ENCODE measurements at places on chromosomes 5 and 9.

GRCh38 chr5:73306741-73307275 lies 133.8 kb downstream of the TMEM174 start:
- DNase-seq = no peak

- DNase-seq = no peak
Observed at GRCh38 chr5:7629561-7629960, 221.4 kb downstream of the CFAP90 start.

DNA sequence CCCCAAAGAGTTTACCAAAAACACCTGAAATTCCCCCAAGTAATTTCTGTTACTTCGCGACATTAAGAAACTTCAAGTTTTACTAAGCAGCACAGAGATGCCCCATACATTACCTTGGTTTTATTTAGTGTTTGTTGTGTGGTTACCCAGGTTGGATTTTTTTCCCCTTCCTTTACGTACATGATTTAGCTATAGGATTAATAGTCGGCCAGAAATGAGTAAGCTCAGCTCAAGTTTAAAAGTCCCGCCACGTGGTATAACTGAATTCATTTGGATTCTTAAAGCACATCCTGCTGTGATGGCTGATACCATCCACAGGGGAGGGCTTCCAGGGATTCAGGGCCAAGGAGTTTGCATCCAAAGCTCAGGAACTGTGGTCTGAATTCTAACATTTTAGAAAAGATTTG lies 75.9 kb downstream of the DAP start:
- no peak for DNase-seq

DNA sequence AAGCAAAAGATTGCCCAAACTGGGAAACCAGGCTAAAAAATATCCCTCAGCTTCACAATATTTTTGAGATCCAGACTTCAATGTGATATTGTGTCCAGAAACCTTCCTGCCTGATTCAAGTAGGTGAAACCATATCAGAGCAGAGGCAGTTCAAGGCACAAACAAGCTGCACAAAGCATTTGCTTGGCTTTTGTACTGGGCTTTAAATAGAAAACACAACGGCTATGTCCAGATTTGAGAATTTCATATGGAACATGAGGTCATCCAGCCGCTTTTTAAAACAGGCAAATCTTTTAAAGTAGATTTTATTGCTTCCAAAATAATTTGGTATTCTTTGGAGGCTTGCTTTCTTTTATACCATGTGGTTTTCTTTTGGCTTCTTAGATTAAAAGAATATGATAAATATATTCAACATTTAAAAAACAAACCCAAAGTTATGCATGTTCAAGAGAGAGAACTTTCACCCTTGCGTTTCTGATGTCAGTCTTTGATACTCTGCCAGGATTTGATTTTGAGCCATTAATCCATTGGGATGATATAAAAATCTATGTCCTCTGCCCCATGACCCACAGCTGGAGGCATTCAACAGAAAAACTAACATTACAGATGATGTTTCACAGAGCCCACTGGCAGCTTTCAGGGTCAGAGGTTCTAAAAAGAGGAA lies 29.0 kb upstream of the CCDC112 start:
- no peak for DNase-seq

DNA sequence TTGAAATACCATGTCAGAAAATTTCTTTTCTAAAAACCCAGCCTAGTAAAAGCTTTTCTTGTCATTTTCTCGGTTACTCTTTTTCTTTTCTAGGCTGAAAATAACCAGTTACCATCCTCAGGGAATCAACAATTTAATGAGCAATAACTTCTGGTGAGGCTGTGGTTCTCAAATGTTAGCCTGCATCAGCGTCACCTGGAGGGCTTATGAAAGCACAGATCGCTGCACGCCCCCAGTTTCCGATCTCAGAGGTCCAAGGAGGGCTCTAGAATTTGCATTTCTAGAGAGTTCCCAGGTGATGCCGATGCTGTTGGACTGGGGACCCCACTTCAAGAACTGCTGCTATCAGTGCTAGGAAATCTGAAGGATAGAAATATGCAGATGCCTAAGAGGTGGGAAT lies 28.9 kb upstream of the TLE1 start:
- no peak for DNase-seq

- no peak for DNase-seq
Observed at GRCh38 chr5:164048359-164048926, 543.0 kb downstream of the MAT2B start.

DNA sequence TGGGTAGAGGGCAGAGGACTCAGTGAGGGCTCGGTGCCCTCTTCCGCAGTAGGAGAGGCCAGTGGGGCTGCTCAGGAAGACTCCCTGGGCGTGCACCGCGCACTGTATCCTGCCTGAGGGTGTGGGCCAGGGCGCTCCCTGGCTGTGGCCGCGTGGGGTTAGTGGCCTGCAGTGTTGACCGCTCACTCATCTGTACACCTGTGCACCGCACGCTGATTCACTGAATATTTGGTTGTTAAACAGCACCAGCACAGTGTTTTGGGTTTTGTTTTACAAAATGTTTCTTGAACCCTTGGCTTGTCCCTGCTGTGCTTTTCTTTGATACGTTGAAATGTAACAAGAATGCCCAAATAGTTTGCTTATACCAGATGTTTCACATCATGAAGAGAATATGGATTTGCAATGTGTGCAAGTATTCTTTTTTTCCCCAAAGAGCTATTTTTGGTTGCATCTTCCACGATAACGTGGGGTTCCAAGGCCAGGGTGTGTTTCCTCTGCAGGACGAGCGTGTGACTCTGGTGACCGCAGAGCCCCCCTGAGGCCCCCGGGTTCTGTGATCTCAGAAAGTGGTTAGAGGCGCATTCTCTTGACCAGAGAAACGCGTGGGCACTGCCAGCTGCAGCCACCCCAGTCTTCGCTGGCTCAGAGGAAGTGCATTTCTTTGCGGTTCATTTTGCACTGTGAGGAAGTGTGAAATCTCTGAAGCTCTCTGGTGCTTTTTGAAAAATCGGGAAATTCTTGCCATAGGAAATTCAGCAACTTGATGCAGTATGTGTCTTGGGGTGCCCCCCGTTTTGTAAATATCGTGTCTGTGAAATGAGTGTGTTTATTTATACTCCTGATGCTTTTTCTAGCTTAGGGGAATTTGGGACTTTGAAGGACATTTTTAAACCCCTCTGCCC lies 46.9 kb downstream of the AHRR start:
- no peak for DNase-seq

GRCh38 chr9:75615284-75615683 lies 275.2 kb upstream of the PCSK5 start:
- DNase-seq = no peak

- no peak for DNase-seq
Observed at GRCh38 chr9:124373386-124373785, 41.9 kb downstream of the PSMB7 start.

- DNase-seq = no peak
Observed at GRCh38 chr5:142881784-142882126, 111.6 kb downstream of the ARHGAP26 start.

DNA sequence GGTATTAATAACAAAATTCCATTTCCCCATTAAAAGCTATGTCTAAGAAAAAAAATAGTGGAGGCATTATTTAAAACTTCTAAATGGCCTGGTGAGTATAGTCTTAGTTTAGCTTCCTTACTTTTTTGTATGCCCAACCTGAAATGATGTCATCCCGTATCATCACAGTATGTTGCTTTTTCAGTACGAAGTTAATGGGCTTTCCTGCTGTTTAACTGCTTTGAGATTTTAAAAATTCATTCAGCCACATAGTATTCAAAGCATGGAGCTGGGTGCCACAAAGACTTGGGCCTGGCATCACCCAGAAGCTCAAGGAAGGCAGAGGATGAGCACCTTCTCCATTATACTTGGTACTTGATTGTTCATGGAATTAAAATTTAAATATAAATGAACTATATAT lies 7.4 kb downstream of the F2RL2 start:
- DNase-seq = no peak

DNA sequence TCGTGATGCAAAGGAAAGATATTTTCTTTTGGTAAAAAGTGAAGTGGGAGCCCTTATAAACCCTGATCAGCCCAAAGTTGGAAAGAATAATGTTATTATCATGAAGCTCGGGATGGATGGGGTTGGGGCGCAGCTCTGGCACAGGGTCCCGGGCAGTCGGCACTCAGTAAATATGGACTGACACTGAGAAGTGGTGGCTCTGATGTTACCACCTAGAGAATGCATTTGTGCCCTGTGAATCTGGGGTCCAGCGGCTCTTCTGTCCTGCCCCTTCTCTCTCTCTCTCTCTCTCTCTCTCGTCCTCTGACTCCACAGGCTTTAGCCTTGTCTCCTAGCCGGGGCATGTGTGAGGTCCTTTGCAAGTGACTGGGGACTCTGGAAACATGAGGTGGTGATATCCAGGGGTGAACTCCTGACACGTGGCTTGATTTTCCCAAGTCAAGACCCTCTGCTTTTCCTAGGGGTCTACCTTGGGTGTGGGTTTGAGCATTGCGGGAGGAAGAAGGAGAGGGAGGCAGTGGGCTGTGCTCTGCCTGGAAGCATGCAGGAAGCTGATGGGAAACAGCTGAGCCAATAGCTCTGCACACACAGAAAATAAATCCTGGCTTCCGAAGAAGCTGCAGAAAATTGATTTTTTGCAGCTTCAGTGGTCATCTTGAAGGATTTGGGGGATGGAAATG lies 162.7 kb downstream of the MACROH2A1 start:
- peak; percentile 43 for DNase-seq

DNA sequence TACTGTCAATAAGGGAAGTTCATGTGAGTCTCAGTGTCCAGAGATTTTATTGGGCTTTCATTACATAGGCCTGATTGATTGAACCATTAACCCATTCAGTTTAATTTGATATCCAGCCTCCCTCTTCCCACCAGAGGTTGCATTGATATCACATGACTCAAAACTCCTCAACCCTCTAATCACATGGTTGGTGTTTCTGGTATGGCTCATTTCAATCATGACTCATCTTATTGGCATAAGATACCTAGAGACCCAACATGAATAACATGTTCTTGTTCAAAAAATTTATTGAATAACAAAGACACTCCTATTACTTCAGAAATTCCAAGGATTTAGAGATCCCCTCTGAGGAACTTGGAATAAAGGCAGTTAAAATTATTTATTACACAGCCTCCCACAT lies 982.2 kb downstream of the TLE1 start:
- DNase-seq = no peak

GRCh38 chr5:57302164-57302563 lies 128.3 kb downstream of the GPBP1 start:
- DNase-seq = no peak

GRCh38 chr5:101418713-101419118 lies 515.6 kb upstream of the ST8SIA4 start:
- DNase-seq = no peak

DNA sequence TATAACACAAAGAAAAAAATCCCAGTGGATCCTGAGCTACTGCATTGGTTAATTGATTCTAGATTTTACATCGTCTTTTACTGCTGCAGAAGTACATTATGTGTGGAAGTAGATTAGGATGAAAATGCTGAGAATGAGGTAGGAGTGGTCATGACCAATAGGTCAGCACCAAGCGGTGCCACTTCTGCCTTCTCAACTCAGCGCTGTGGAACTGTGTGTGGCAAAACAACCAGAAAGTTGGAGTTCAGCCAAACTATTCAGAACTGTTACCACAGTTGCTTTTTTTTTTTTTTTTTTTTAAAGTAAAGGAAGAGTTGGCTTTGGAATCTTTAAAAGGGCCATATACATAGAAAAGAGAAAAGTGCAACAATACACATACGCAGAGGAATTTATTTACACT lies 24.2 kb downstream of the POU5F2 start:
- DNase-seq = no peak

GRCh38 chr5:163269624-163270023 lies 167.8 kb upstream of the CCNG1 start:
- no peak for DNase-seq

- DNase-seq = no peak
Observed at GRCh38 chr9:23830929-23831730, 5.1 kb upstream of the ELAVL2 start.
